DMS79 treated with DMSO at 0.1 percent for 48 hours (cell line): ENCODE measurements at places on chromosomes 1 and 21.

- no peak for DNase-seq
Observed at GRCh38 chr1:111706921-111707320, 32.3 kb downstream of the INKA2 start.

GRCh38 chr1:166297993-166298392 lies 131.2 kb upstream of the FAM78B start:
- no peak for DNase-seq

- no peak for DNase-seq
Observed at GRCh38 chr1:11321656-11322491, 48.9 kb downstream of the UBIAD1 start.

GRCh38 chr1:36095760-36096405 lies 7.2 kb downstream of the ADPRS start:
- no peak for DNase-seq

- no peak for DNase-seq
Observed at GRCh38 chr1:39182804-39183203, 21.7 kb upstream of the MACF1 start.

DNA sequence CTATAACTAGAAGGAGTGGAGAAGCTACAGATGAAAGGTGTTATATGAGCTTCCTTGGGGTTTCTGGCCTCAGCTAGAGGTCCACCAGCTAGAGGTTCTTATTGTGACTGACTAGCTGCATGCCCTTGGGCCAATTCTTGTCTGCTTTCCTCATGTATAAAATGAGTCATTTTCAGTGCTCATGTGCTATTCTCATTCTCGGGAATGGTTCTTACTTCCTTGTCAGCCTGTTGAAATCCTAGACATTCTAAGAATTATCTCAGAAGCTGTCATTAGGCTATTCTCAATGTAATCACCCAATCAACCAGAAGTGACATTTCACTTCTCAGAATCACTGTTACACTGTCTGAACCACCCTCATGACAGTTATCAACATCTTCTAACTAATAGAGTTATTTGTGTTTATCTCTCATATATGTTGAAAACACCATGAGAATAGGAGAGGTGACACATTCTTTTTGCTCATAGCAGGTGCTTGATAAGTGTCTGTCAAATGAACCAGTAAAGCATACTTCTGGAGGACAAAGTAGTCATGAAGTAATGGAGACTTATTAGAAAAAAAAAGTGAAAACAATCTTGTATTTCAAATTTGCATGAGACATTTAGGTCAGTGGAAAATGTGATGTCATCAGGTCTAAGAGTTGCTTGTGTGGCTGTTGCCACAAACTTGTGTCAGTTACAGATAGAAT lies 122.8 kb upstream of the IVNS1ABP start:
- no peak for DNase-seq

DNA sequence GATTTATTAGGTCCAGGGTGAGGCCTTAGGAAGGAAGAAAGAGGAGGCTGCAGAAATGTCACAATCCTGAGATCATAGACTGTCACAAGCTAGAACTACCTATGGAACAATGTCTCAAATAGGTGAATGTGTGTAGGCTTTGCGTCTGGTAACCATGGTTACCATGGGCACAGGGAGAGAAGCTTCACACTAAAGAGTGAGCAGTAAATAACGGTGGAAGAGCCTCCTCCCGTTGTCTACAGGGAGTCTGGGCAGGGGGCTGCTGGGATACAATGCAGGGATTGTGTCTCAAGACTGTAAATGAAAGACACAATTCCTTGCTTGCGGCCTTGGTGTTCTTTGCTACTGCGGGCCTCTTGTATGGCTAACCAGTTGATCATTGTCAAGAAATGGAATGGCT lies 28.2 kb upstream of the KCNJ6 start:
- DNase-seq = no peak

GRCh38 chr1:61556631-61557030 lies 168.3 kb downstream of the TM2D1 start:
- DNase-seq = no peak

- no peak for DNase-seq
Observed at GRCh38 chr1:157284451-157284850, 146.3 kb upstream of the ETV3 start.

DNA sequence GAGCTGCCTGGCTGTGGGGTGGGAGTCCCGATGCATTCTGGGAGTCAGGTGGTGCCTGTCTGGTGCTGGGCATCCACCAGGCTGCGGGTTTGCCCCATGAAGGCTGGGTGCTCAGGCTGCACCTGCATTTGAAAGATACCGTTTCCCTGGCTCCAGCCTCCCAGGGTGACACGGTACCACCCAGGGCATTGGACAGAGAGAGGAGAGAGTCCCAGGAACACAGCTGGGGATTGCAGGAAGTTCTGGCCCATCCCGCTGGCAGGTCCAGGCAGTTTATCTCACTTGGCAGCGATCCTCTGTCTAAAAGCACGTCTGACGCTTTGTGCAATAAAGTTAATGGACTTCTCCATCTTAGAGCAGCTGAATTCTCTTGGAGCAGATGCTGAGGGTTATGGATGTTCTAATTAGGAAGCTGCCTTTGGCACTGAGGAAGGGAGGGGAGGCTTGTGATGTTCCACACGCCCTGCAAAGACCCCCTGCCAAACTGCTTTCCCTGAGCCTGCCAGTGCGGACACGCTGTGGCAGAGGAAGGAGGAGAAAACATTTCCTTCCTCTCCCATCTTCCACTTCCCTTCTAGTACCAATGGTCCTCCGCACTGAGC lies 246.9 kb downstream of the GRIK3 start:
- peak; percentile 32 for DNase-seq

GRCh38 chr1:170075186-170075585 lies 691 bp upstream of the KIFAP3 start:
- DNase-seq = no peak

- DNase-seq = no peak
Observed at GRCh38 chr1:110065841-110066240, 4.6 kb downstream of the ALX3 start.

DNA sequence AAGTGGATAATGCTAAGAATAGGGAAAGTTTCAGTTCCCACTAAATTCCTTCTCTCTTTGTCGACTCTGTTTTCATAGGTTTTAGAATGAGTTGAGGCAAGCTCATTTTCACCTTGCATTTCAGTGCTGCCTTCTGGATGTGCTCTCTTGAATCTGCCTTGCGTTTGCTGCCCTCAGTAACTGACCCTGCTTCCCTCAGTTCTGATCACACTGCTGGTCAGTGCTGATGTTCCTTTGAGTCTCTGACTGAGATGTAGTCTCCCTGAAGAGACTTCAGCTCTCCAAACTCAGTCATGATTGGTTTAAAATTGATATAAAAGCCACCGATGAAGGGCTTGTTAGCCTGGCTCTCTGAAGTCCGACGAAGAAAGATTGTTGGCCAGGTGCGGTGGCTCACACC lies 25.2 kb upstream of the HMGN1 start:
- DNase-seq = no peak

GRCh38 chr1:221961532-221962292 lies 219.8 kb upstream of the DUSP10 start:
- no peak for DNase-seq

DNA sequence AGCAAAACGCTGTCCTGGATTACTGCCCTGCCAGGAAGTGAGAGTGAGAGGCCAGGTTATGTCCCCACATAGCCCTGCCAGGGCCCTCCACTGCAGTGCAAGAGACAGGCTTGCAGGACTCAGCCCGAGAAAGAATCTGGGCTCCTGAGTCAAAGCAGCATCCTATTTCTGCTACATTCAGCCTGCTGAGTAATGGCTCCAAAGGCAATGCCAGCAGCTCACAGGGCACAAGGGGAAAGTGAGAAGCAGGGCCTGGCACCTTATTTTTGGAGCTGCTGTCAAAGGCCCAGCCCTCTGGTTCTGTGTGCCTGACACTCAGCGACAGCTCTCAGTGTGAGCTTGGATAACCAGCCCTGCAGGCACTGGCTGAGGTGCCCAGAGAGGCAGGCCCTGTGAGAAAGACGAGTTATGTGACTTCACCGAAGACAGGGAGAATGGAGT lies 83.9 kb downstream of the DTL start:
- DNase-seq = no peak

DNA sequence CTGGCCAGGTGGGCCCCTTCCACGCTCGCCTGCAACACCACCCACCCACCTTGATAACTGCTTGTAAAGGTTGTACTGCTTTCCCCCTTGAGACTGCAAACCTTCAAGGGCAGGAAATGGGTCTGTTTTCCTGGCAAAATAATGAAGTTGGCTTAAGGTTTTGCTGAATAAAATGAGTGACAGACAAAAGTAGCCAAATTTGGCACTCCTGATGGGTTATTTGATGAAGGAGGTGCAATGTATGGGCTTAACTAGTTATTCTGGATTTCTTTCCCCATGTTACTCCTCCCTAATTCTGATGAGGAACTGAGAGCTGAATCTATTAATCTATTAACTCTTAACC lies 14.6 kb upstream of the HLCS start:
- no peak for DNase-seq
